ENCODE measurements at places on chromosomes 3 and 15.

GRCh38 chr3:159139326-159139725, 337.5 kb downstream of the MFSD1 start:
- DNase-seq: no peak

- no peak for DNase-seq
These were observed 150.1 kb upstream of the TGFBR2 start for GRCh38 chr3:30456264-30456663.

DNA sequence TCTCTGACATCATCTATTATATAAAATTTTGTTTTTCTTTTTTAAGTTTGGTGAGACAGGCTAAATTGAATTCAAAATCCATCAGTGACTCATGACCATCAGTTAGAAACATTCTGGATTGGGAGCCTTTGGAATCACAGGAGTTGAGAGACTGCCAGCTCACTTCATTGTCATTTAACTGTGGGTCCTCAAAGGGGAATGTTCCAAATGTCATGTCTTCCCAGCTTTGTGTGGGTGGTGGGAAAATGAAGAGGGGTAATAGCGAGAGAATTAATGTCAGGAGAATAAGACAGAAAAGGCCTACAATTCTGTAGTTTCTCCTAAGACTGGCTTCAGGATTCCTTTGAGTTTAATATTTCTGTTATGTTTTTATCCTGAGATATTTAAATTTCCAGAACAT, 1051.9 kb downstream of the FHIT start:
- no peak for DNase-seq

DNA sequence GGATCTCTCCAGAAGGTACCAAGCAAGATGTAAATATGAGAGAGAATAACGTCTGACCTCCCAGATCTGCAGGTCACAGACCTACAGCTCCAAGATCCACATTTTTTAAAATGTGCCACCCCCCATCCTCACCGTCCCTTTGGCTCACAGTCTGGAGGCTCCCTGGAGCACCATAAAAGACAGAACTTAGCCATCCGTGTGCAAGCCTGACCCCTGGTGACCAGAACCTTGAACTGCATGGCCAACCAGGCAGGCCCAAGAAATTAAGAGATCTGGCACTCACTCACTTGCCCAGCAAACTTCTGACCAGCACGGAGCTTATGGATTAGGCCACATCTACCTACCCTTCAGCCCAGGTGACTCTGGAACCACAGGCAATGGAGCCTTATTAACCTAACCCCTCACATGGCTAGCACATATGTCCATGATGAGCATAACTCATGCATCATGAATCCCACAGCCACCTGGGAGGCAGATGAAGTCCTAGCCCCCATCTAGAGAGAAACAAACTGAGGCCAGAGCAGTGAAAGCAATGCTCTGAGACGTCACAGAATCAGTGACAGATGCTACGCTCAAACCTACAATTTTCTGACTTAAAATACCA, 275.3 kb downstream of the UACA start:
- peak; percentile 85 for DNase-seq

DNA sequence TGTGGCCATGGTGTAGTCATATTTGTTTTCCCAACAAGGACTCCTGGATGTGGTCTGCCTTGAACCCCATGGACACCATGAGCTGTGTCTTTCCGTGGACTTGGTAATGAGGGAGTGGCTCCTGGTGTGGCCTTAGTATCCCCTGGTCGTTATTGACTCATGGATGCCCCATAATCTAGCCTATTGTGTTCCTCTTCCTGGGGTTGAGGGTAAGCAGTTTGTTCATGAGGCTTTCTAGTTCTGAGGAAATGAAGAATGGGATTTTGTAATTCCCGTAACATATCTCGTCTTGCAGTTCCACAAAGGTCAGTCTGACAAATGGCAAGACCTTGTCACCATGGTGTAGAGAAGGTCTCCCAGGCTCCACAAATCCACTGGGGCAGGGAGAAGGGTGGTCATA, 22.6 kb downstream of the RAB7A start:
- DNase-seq: no peak

- no peak for DNase-seq
These were observed 58.3 kb downstream of the BCHE start for GRCh38 chr3:165778891-165779290.

DNA sequence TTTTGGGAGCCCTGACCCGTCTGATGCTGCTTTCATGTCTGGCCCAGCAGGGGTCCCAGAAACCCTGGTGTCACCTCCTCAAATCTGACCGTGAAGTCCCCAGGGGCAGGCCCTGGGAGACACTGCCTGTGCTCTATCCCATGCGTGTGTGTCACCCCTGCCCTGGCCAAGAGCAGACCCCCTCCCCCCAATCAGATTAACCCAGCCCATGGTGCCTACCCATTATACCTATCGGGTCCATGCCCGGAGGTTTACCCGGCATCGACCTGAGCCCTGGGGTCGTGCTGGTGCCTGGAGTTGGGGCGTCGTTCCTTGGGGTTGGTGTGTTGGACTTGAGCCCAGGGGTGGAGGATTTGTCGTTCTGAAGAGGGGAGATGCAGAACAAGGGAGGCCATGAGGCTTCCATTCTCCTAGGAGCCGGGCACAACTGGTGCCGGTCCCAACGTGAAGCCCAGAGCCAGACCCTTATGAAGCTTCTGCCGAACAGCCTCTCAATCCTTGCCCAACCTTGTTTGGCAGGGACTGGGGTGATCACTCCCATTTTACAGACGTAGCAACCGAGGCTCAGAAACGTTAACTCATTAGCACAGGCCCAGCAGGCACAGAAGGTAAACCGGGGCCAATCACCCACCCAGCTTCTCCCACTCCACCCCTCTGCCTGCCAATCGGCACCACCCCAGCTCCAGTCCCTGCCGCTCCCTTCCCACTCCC, 39.6 kb downstream of the TLE3 start:
- no peak for DNase-seq

GRCh38 chr15:50127255-50127777, 8.3 kb upstream of the ATP8B4 start:
- DNase-seq: no peak

- DNase-seq: peak; percentile 51
These were observed 65.7 kb downstream of the TMCC1 start for GRCh38 chr3:129827765-129828164.

DNA sequence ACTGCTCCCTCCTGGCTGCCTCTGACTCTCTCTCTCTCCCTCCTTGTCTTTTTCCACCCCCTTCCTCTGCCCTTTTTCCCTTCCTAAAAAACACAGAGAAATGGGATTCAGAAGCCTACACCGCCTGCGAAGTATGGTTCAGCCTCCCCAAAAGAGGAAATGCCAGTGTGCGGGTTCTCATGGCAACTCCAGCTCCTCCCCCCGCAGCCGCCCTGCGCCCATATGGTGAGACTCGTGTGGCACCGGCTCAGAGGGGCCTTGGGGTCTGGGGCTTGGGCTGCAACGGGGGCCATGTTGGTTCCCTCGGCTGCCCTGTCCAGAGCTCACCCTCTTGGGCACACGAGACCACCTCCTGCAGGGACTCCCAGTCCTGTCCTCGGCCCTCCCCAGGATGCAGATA, 23.6 kb upstream of the LINGO1 start:
- no peak for DNase-seq

GRCh38 chr15:27681038-27681437, 418.1 kb downstream of the OCA2 start:
- peak; percentile 27 for DNase-seq

DNA sequence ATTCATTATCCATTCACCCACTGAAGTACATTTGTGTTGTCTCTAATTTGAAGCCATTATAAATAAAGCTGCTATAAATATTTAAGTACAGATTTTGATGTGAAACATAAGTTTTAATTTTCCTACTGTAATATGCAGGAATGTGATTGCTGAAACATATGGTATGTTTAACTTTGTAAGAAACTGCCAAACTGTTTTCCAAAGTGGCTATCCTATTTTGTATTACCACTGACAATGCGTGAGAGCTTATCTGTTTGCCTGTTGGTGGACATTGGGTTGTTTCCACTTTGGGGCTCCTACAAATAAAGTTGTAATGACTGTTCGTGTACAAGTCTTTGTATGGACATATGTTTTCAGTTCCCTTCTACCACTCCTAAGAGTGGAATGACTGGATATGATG, 2.5 kb downstream of the WDR93 start:
- no peak for DNase-seq

DNA sequence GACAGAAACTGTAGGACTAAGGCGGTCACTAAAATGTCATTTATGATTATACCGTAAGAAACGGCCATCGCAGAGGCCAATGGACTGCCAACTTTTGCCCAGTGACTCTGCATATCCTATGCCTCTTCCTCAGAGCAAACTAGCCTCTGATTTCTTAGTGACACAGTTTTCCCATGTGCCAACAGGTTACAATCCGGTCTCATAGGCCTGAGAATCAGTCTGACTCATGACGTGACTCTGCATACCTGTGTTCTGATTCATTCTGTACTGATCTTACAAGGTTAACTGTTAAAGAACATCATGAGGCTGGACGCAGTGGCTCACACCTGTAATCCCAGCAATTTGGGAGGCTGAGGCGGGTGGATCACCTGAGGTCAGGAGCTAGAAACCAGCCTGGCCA, 17.8 kb downstream of the RUBCN start:
- no peak for DNase-seq

GRCh38 chr3:150722267-150722666, 18.5 kb upstream of the ERICH6 start:
- no peak for DNase-seq

DNA sequence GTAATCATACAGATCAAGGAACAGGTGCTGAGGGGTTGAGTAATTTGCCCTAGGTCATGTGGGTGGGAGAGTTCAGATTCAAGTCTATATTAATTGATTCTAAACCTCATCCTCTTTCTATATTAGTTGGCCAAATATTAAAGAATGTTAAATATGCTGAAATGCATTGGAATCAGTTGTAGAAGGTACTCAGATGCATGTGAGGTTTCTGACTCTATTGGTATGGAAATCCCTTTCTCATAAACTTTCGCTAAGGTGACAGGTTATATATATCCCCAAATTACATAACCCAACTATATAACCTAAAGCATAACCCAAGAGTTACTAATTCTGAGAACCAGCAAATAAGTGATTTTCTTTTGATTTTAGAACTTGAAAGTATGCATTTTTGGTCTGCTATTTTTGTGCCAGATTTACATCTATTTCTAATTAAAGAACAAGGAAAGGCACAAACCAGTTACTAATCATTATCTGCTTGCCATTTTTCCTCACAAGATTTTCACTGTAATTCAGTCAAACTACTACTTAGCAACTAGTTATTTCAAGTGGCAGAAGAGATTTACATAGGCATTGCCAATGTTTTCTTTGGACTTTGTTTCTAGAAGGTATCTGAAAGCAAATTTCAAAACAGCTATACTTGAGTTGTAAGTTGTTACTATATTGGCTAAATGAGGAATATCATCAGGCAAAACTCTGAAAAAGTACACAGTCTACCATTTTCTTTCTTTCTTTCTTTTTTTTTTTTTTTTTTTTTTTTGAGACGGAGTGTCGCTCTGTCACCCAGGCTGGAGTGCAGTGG, 201.3 kb downstream of the RBMS3 start:
- no peak for DNase-seq

- no peak for DNase-seq
These were observed 7.2 kb upstream of the PPM1L start for GRCh38 chr3:160748787-160749186.

GRCh38 chr3:147493065-147493464, 83.9 kb downstream of the ZIC1 start:
- no peak for DNase-seq

DNA sequence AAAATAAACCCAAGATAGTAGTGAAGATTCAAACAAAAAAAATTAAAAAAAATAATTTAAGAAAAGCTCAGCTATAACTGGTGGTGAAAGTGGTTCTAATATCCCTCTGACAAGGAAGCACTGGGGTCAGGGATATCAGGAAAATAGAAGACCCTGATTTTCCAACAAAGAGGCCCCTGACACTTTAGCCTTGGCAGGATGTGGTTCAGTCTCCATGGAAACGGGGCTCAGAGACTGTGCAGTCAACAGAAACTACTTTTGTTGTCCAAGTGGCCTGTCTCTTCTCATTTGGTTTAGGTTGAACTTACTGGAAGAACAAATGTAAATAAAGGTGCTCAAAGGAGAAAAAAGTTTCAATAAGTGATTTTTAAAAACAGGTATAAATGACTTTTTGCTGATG, 27.2 kb downstream of the INTS14 start:
- peak; percentile 63 for DNase-seq

- no peak for DNase-seq
These were observed 607 bp downstream of the LCTL start for GRCh38 chr15:66565141-66565641.

- no peak for DNase-seq
These were observed 61.2 kb downstream of the KLHL6 start for GRCh38 chr3:183494341-183494740.

DNA sequence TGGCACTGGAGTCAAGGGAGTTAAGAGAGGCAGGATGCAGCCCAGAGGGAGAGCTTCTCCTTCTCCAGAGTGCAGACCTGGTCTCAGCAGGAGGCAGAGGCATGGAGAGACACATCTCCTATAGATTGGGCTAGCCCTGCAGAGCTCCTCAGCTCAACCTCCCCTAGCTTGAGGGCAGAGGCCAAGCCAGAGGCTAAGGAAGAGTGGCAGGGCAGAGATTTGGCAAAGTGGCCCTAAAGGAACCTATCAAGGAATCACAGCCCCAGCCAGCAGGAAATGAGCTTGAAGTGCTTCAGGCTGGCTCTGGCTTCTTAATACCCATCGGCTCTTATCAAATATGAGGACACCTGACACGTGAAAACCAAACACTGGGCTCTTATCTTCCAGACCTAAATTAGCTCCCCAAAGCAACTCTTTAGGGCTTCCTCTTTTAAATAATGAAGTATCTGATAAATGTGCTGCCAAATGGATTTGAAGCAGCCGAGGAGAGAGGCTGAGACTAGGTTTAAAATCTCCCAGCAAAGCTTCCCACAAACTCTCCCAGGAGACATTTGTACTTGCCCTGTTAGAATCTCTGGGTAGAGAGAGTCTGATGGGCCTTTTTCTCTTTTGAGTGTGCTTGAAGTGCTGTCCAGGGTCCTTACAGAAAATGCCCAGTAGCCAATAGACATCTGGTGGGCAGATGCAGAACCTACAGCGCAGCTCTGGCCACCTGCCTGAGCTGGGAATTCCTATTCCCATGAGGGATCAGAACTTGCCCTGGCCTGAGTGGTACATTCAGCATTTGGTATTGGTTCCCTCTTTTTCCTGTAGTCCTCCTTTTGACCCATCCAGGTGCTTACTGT, 271.4 kb downstream of the CLSTN2 start:
- DNase-seq: no peak

GRCh38 chr3:182726258-182727142, 66.8 kb upstream of the ATP11B start:
- no peak for DNase-seq

DNA sequence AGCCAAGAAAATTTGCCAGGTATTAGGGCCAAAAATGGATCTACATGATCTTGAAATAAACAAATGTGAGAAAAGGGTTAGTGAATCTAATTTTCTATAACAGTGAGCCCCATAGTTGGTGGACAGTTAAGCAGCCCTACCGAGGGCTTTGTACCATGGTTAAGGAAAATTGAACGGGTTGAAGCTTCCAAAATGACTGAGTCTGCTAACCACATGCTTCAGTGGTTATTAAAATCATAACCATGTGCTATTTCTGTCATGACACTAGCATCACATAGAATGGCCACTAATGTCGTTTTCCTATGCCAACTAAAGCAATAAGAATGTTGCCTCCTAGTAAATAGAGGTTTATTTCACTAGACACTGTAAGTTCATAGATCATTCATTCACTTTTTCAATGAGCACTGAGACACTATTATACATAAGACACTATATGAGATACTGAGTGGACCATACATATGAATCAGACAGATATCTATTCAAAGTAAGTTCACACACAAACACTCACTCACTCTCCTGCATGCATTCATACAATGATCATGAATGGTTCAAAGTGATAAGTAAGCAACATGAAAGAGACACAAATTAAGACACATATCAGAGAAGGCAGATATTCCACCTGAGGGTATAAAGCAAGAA, 4.3 kb downstream of the SST start:
- DNase-seq: peak; percentile 43
